Immature natural killer cell (primary cell): ENCODE measurements at places on chromosomes 16 and 17.

DNA sequence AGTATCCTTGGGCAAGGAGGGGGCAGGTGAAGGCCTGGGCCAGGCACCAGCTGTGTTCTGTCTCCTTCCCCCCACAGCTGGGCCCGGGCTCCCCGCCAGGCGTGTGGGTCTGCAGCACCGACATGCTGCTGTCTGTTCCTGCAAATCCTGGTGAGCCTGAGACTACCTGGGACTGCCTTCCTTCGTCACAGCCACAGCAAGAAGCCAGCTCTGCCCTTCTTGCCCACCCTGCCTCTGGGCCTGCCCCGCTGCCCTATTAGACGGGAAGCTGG, 12.3 kb downstream of the FCSK start:
- DNase-seq, result no peak

DNA sequence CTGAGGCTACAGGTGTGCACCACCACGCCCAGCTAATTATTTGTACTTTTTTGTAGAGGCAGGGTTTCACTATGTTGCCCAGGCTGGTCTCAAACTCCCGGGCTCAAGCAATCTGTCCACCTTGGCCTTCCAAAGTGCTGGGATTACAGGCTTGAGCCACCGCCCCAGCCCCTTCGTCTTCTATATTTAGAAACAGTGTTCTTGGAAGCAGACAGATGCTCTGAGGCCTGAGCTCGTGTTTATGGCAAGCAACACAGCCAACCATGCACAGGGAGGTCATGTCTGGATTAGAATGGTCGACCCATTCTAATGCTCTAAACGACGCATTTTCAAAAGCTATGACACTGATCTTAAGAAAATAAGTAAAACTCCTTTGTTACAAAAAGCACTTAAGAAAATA, 16.6 kb downstream of the TMEM204 start:
- no peak for DNase-seq

GRCh38 chr17:63431939-63432804, 13.9 kb downstream of the CYB561 start:
- no peak for DNase-seq

DNA sequence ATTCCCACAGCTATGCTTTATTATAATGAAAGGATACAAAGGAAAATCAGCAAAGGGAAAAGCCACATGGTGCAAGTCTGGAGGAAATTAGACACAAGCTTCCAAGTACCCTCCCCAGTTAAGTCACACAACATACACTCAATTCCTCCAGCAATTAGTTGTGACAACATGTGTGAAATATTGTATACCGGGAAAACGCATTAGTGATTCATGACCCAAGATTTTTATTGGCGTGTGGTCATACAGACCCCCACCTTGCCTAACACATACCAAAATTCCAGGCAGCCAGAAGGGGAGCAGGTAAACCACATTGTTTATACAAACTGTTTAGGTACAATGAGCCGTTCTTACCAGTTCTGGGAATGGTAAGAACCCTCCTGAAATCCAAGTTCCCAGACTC, 160.6 kb downstream of the CYB561 start:
- no peak for DNase-seq

DNA sequence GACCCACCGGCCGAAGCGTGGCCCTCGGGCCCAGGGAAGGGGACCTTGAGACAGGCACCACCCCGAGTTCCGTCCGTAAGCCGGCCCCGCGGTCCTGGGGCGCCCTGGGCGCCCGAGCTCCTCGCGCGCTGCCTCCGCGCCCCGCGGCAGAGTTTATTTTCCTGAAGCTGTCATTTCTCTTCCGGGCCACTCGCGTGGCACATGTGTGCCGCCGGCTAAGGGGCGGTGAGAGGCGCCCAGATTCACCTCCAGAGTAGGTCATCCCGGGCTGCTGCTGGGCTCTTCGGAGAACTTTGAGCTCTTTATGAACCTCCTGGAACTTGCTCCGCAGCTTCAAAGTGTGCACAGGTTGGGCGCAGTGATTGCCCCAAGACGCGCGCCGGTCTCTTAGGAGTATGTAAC, 489 bp downstream of the ZC3H18 start:
- no peak for DNase-seq
